ENCODE measurements at places on chromosomes 5 and 9.

DNA sequence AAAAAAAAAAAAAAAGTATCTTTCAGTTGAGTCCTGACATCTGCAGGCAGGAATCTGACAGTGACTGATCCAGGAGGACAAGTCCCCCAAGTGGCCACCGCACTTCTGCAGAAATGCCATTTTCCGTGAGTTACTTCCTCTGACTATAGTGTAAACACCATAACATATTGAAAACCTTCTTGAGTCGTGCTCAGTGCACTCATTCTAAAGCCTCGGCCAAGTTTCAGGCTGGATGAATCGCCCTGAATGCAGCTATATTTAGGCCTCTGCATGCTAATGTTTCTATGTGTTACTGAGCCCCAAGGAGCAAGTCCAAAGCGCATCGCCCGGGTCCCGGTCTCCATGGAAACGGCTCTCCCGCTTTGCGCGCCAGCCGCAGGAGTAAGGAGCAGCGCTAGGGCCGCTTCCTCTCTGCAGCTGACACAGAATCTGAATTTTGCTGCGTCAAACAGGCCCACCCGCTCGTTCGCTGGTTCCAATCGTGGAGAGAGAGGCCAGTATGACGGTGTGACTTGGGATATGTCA is 335.4 kb downstream of the MSX2 start:
- no peak for DNase-seq

GRCh38 chr9:17970277-17970676 is 391.4 kb downstream of the SH3GL2 start:
- no peak for DNase-seq

DNA sequence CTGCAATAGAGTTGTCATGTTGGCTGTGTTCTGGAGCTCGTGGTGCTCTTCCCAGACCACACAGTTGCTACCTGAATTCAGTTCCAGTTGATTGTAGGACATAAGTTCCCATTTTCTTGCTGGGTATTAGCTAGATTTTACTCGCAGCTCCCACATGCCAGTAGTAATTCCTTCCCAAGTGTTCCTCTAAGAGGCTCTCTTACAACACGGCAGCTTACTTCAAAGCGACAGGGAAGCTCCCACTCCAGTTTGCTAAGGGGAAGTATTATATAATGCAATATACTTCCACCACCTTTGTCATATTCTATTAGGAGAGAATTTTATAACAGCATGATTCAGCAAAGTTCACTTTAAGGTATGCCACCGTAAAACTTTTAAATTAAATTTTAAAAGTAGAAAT is 623.0 kb downstream of the SLCO4C1 start:
- no peak for DNase-seq

DNA sequence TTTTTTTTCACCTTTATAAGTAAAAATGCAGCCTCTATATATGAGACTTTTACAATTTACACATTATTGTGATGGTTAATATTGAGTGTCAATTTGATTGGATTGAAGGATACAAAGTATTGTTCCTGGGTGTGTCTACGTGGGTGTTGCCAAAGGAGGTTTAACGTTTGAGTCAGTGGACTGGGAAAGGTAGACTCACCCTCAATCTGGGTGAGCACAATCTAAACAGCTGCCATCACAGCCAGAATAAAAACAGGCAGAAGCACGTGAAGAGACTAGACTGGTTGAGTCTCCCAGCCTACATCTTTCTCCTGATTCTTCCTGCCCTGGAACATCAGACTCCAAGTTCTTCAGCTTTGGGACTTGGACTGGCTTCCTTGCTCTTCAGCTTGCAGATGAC is 132.8 kb upstream of the DPYSL3 start:
- DNase-seq, result no peak

GRCh38 chr9:97136421-97136820 is 97.5 kb upstream of the CTSV start:
- no peak for DNase-seq

DNA sequence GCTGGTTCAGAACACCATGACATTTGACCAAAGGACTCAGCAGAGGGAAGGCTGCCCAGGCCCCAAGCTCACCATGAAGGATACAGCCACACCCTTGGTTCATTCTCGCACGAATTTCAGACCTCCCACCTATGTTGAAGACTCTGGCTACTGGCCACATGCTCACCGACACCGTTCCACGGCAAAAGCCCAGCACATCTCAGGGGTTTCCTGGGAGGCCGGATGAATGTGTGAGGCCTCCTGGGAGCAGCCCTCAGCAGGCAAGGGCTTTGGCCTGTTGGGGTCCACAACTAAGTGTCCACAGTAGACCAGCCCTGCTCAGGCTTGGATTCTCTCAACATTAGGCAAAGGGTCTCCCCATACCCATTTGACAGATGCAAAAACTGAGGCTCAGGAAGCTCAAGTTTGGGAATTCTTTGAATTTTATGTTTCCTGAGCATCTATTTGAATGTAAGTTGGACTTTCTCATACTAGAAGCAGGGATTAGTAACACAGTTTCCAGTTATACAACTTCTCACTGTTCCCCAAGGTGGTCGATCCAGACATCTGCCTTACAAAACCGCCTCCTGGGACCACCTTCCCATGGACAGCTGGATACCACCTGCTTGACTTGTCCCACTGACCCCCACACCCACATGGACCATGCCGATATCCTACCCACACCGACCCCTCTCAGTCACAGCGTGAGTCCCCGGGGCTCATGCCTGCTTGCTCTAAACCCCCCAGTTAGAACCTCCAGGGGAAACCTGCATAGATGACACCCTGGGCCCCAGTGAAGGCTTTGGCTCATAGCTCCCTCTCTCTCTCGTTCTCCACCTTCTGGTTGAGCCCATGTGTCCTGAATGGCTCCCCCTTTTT is 27.9 kb downstream of the CCT5 start:
- DNase-seq, result no peak

- no peak for DNase-seq
These were observed 55.4 kb upstream of the PPP3R2 start for GRCh38 chr9:101650142-101650541.

DNA sequence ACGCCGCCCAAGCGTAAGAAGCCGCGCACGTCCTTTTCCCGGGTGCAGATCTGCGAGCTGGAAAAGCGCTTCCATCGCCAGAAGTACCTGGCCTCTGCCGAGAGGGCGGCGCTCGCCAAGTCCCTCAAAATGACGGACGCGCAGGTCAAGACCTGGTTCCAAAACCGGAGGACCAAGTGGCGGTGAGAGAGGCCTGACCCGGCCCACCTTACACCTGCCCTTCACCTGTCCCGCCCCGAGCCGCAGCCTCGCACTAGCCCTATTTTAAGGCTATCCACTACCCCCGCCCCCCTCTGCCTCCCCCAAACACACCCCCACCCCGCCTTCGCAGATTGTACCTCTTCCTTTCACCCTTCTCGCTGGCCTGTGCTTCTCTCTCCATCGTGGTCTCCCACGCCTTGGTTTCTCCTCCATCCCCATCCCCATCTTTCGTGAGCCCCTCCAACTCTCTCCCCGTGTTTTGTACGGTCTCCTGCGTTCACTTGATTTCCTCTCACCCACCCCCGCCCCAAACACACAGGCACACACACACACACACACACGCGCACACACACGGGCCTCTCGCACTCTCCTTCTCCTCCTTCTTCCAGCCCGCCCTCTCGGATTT is 1.3 kb downstream of the TLX3 start:
- no peak for DNase-seq

DNA sequence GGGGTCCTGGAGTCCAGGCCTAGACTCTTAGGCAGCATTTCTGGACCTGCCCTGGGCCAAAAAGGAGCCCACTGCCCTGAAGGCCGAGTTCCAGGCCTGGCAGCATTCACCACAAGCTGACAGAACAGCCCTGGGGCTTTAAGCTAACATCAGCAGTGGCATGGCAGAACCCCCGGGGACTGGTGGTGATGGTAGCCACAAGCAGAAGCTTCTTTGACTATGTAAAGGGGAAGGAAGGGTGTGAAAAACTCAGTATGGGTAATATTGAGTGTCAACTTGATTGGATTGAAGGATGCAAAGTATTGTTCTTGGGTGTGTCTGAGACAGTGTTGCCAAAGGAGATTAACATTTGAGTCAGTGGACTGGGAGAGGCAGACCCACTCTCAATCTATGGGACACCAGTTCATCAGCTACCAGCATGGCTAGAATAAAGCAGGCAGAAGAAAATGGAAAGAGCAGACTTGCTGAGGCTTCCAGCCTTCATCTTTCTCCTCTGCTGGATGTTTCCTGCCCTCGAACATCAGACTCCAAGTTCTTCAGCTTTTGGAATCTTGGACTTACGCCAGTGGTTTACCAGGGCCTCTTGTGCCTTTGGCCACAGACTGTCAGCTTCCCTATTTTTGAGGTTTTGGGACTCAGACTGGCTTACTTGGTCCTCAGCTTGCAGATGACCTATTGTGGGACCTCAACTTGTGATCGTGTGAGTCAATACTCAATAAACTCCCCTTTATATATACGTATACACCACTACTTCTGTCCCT is 661.0 kb upstream of the C9orf72 start:
- no peak for DNase-seq

GRCh38 chr5:94094793-94095441 is 353.5 kb upstream of the POU5F2 start:
- DNase-seq, result no peak

DNA sequence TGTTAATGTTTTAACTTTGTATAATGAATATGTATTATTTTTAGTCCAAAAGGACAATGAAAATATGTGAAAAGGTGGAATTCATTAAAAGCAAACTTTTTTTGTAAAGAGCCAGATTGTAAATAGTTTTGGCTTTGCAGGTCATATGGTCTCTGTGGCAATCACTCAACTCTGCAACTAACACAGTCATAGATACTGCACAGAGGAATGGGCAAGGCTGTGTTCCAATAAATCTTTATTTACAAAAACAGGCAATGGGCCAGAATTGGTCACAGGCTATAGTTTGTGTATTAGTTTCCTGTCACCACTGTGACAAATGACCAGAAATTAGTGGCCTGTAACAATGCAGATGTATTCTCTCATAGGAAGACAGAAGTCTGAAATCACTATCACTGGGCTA is 125.4 kb upstream of the PTCH1 start:
- no peak for DNase-seq

- DNase-seq, result no peak
These were observed 24.8 kb downstream of the GPR107 start for GRCh38 chr9:130078547-130078946.

- DNase-seq, result no peak
These were observed 371.2 kb downstream of the NFIB start for GRCh38 chr9:13942695-13943094.

DNA sequence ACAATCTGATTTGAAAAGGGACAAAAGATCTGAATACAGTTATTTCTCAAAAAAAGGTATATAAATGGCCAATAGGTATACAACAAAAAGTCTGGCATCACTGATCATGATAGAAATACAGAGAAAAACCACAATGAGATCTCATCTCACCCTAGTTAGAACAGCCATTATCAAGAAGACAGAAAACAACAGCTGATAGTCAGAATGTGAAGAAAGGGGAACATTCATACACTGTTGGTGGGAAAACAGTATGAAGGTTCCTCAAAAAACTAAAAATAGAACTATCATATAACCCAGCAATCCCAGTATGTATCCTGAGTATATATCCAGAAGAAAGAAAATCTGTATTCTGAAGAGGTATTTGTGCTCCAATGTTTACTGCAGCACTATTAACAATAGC is 75.7 kb upstream of the OR2K2 start:
- no peak for DNase-seq

DNA sequence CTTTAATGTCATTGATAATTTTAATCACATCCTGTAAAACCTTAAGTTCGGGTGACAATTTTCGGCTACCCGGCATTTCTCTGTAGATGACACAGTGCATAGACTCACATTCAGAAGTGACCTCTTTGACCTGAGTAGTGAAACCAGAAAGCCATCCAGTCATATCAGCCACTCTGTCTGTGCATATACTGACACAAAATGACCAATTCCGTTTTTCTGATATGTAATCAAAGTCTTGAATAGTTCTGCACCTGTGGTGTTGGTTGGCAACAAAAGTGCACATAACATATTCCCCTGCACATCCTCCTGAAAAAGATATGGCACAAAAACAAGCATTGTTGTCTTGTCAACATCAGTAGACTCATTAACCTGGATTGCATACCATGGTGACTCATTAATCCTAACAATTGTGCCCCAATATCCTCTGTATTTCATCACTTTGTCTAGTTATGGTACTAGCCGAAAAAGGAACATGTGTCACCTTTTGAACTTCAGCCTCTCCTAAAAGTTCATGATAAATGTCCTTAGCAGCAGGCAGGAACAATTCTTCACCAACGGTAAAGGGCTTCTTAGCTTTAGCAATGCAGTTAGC is 4.6 kb upstream of the HNRNPA0 start:
- no peak for DNase-seq

DNA sequence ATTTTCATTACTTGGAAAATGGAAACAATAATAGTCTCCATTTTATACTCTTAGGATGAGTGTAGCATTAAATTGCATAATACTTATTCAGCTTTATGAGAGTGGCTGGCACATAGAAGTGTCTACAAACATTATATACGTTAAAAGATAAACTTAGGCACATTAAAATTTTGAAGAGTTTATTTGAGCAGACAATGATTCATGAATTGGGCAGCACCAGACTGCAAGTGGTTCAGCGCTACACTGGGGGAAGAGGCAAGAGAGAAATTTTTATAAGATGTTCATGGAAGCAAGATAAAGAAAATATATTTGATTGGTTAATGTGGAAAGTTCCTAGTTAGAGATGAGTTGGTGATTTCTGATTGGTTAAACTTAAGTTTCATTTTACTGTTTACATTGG is 243.7 kb downstream of the RASEF start:
- DNase-seq, result no peak

GRCh38 chr9:14219850-14220249 is 94.1 kb downstream of the NFIB start:
- DNase-seq, result no peak

DNA sequence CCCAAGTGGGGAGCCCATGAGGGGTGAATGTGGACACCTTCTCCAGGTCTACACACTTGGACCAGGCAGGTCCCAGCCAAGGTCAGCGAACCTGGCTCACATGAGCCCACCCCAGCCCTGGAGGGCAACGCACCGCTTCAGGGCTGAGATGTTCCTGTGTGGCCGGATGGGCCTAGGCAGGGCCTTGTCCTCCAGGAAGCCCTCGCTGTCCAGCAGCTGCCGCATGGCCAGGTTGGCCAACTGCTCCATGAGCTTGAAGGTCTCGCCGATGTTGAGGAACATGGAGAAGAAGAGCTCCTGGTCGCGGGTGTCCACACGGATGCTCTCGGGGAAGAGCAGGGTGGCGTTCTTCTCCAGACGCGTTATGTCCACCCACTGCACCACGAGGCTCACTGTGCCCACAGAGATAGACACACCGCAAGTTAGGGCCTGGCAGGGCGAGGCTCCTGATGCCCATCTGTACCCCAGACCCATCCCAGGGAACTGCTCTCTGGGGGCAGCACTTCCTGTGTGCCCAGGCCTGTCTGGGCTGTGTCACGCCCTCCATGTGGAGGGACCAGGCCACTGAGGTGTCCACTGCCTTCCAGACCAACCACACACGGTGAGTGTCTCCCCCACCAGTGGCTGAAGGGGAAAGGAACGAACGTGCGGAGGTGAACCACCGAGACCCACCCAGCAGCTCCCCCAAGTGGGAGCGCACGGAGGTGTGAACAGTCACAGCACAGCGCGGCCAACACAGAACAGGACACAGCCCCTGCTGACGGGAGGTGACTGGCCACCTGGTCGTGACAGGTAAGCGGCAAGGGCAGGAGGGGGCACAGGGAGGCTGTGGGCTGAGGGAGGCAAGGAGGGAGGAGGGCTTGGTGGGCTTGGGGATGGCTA is 14.4 kb downstream of the TBC1D9B start:
- no peak for DNase-seq

- DNase-seq, result no peak
These were observed 6.4 kb downstream of the NDUFS6 start for GRCh38 chr5:1807451-1808185.

- DNase-seq, result no peak
These were observed 320.1 kb downstream of the ADAMTS6 start for GRCh38 chr5:65161655-65162054.

Data from AML-193 (cell line).